ENCODE measurements at places on chromosomes 6 and 20. TPM values are rescaled to one million over a fixed set of nuclear protein-coding genes. Genes with fewer than 3 reads are reported as not detected.

Gene GPX5
- not detected for total RNA-seq

Gene CD109
- total RNA-seq: 16.6 TPM

Gene WFDC2
- not detected for total RNA-seq

Gene SALL4
- 0.09 TPM for total RNA-seq

Gene GSTA5
- total RNA-seq: not detected

Gene NINL
- 6.0 TPM for total RNA-seq

Measured in pericardium fibroblast (primary cell).